Stimulated activated CD8-positive, alpha-beta memory T cell treated with anti-CD3 and anti-CD28 coated beads, Interleukin-4, amount 100 ng/mL, for 1 hour (primary cell): ENCODE measurements at places on chromosomes 6 and 20.

DNA sequence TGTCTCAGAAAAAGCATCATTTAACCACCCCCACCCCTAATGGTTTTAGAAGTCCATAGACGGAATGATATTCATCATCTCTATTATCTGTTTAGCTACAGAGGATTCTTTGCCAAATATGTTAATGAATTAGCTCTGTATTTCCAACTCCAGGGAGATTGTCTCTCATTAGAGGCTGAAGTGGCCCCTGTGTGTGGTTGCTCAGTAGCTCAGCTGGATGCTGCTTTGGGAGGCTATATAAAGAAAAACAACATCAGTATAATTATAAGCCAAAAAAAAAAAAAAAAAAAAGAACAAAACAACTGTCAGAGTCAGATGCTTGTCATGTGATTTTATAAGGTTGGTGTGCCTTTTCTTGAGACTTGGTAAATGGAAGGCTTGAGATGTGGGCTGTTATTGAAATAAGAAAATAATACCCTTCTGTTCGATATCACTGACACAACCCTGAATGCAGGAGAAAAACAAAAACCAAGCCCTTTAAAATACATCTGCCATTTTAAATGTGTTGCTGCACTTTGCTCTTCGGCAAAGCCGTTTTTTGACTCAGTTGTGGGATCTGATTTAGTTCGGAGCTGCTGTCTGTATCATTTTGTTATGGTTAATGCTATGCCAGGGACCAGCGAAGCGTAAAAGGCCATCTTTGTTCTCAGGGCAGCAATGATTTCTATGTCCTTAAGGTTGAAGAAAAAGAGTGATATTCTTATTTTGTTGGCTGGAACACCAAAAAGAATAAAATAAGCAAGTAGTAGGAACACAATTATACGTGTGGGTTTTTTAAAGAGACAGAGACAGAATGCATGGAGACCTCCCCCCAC lies 422.6 kb downstream of the QKI start:
- DNase-seq: no peak

- no peak for DNase-seq
These were observed 8.3 kb downstream of the APOBEC2 start for GRCh38 chr6:41061196-41061726.

- DNase-seq: no peak
These were observed 205.6 kb upstream of the RIN2 start for GRCh38 chr20:19552221-19553180.

GRCh38 chr6:168660400-168660945 lies 219.5 kb downstream of the SMOC2 start:
- DNase-seq: no peak

DNA sequence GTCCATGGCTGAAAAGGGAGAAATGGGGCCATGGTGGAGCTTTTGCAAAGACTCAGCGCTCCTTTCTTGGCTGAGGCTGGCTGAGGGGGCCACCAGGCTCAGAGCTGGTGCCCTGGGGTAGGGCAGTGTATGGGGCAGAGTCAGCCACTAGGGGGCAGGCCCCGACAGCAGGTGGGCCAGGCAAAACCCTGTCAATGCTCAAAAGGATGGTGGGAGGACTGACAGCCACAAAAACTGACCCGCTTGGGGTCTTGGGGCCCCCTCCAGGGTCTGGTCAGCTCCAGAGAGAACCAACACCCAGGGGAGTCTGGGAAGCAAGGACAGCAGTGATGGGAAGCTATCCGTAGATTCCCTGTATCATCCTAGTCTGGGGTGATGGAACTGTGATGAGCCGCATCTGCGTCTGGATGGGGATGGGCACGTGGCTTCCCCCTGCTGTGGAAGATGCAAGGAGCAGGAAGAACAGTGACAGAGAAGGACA lies 306.9 kb downstream of the DHX35 start:
- no peak for DNase-seq
